ENCODE measurements at places on chromosomes 3 and 15.

GRCh38 chr3:186160691-186161243 lies 51.9 kb upstream of the ETV5 start:
- no peak for DNase-seq

GRCh38 chr15:48866141-48866563 lies 11.8 kb upstream of the EID1 start:
- no peak for DNase-seq

DNA sequence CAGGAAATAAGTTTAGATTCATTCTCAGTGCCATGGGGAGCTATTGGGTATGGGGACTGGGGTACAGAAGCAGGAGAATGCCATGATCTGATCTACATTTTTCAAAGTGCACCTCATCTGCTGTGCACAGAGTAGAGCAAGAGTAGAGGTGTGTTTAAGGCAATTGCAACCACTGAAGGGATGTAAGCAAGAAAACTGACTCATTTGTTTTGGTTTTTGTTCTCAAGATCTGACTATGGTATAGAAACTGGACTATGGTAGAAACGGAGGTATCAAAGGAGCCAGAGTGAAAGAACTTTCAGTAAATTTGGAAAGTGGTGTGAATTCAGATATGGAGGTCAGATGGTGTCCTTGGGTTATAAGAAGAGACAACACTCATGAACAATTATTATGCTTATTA lies 86.2 kb upstream of the CMSS1 start:
- DNase-seq, result no peak

DNA sequence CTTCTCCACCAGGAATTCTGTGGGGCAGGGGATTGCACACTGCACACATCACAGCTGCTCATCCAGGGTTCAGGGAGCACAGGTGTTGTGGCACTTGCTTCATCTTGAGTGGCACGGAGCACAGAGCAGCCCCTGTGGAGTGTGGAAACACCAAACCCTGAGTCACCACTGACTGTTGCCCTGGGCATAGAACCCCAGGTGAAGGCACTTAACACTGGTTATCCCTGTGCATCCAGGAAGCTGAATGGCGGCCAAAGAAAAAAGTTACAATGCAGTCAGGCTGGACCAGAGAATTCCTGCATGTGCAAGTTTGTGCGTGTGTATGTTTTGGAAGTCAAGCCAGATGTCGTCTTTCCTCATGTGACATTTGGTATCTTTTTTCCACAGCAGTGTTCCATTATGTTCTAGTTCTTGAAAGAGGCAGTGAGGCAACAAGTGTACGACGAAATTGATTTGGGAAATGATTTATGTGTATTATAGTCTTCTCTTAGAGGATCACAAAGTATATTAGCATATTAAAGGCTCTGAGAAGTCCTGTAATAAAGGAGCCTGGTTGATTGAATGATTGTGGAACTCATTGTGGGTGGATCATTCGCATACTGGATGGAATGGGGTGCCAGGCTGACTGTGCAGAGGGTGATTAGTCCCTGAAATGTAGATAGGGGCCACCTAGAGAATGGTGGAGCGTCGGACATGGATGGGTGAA lies 292.3 kb downstream of the TLE3 start:
- DNase-seq, result no peak

GRCh38 chr3:100270215-100270583 lies 9.4 kb downstream of the TBC1D23 start:
- DNase-seq, result no peak

DNA sequence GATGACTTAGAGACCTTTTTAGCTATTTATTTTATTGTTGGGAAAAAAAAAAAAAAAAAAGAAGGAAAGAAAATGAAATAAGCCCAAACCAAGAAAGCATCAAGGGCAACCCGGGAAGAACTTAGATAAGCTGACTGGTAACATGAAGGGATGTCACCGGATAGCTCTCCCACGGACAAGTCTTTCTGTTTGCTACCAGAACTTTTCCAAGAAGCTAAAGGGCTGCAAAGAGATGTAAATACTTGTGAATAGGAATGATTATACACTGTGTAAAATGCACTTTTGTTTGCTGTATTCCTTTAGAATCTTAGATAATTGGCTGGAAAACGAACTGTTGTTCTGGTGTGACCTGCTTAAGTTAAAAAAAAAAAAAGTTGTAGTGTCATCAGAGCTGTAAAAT lies 2.8 kb downstream of the FOXB1 start:
- DNase-seq, result no peak

DNA sequence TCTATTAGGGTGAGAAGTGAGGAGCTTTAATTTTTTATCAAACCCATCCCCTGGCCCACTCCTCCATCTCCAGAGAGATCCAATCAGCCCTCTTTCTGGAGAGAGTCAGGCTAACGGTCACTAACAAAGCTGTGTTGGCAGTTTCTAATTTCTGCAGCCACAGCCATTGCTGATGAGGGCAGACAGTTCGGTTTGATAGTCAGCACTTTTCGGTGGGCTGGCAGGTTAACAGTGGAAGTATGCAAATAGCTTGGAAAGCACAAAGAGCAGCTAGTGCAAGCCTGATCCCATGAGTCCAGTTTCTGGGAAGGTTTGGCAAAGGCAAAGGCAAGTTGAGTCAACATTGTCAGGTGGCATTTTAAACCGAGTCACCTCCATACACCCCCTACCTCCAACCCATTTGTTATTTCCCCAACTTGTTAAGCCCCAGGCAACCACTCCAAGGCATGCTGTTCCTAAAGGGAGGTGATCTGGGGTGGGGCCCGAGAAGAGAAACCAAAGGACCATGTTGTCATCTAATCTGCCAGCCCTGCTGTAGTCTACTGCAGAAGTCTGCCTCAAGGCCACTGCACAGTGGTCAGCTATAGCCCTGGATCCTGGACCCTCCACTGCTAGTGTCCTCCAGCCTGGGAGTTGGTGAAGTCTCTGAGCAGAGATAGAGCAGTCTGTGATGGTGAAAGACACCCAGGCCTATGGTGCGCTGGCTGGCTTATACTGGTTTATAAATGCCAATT lies 1.7 kb downstream of the CCR1 start:
- no peak for DNase-seq

- no peak for DNase-seq
Observed at GRCh38 chr3:42308651-42309050, 42.7 kb upstream of the CCK start.

DNA sequence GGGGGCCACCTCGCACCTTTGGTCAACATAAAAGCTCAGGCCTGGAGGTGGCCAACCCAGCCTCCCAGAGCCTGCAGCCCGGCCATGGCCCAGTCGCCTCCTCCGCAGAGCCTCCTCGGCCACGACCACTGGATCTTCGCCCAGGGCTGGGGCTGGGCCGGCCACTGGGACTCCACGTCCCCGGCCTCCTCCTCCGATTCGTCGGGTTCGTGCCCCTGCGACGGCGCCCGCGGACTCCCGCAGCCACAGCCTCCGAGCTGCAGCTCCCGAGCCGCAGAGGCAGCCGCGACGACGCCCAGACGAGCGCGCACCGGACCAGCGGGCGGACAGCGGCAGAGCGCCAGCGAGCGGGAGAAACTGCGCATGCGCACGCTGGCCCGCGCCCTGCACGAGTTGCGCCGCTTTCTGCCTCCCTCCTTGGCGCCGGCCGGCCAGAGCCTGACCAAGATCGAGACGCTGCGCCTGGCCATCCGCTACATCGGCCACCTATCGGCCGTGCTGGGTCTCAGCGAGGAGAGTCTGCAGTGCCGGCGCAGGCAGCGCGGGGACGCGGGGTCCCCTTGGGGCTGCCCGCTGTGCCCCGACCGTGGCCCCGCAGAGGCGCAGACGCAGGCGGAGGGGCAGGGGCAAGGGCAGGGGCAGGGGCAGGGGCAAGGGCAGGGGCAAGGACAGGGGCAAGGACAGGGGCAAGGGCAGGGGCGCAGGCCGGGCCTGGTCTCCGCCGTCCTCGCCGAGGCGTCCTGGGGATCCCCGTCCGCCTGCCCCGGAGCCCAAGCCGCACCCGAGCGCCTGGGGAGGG lies at the start of gene MESP2:
TSS of gene MESP2 (plus strand) at position 59 of the 799 bp plus-strand sequence. CDS start at position 85, 26 bp downstream.
- DNase-seq, result peak; percentile 60

- no peak for DNase-seq
Observed at GRCh38 chr15:83943849-83944404, 290.0 kb downstream of the ADAMTSL3 start.

DNA sequence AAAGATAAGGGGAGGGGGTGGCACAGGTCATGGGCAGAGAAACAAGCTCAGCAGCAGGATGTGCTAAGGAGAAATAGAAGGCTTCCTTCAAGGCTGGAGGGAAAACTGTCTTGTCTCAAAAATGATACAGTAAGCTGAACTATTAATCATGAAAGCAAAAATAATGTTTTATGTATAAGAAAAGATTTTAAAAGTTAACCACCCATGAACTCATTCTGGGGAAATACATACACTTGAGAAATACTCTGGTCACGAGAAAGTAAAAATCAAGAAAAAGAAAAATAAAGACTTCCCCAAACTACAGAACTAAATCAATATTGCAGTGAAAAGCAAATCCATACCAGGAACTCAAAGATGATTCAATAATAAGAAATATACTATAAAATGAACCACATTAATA lies 80.7 kb downstream of the KLF13 start:
- no peak for DNase-seq

DNA sequence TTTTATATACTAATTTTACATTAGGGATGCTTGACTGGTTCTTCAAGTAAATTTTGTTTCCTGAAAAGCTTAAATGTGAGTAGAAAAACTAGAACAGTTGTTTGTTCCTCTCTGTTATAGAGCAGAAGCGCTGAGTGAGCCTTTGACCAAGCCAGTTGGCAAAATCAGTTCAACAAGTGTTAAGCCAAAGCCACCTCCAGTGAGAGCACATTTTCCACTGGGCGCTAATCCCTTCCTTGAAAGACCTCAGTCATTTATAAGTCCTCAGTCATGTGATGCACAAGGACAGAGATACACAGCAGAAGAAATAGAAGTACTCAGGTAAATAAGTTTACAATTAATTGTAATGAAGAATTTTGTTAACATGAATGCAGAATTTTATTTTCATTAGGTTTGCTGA lies 14.6 kb downstream of the CAPN7 start:
- DNase-seq, result no peak

- no peak for DNase-seq
Observed at GRCh38 chr3:126699011-126699410, 5.0 kb upstream of the CHCHD6 start.

DNA sequence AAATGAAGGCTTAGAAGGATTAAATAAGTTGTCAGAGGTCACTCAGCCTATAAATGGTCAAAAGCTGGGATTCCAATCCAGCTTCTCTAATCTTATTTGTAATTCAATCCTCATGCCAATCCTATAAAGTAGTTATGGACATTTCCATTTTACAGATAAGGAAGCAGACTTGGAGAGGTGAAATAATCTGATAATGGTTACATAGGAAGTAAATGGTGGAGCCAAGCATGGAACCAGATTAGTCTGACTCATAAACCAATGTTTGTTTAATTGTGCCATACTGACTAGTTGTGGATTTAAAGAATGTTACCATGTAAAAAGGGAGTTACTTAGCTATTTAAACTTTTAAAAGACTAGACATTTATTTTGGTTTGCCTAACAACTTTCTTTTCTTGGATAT lies 59.7 kb downstream of the KCNAB1 start:
- DNase-seq, result no peak

GRCh38 chr3:21330293-21330692 lies 420.7 kb downstream of the ZNF385D start:
- no peak for DNase-seq

GRCh38 chr3:141375381-141376301 lies 7.3 kb downstream of the ZBTB38 start:
- no peak for DNase-seq

DNA sequence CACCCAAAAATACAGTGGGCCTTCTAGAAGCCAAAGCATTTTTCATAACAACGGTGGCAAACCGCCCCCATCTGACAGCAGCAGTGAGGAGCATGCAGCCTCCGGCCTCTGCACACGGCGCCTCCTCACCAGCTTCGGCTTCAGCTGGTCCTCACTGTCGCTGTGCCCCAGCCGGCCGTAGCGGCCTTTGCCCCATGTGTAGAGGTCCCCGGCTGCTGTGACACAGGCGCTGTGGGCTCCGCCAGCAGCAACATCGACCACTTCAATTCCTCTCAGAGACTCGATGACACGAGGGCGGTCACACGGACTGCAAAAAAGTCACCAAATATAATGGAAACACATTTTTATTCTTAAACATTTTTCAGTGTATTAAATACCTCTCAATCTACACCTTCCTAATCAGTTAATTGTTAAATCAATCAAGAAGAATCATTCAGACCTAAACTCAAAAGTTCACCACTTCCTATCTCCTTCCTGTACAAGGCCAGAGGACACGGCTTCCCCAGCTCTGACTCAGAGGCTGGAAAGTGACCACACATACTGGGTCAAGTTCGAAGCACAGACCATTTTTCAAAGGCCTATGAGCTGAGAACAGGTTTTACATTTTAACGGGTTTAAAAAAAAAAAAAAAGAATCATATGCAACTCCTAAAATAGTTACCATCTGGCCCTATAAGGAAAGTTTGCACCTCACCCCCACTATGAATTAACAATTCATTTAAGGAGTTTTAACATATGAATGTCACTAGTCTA lies 33.6 kb upstream of the OCA2 start:
- no peak for DNase-seq

DNA sequence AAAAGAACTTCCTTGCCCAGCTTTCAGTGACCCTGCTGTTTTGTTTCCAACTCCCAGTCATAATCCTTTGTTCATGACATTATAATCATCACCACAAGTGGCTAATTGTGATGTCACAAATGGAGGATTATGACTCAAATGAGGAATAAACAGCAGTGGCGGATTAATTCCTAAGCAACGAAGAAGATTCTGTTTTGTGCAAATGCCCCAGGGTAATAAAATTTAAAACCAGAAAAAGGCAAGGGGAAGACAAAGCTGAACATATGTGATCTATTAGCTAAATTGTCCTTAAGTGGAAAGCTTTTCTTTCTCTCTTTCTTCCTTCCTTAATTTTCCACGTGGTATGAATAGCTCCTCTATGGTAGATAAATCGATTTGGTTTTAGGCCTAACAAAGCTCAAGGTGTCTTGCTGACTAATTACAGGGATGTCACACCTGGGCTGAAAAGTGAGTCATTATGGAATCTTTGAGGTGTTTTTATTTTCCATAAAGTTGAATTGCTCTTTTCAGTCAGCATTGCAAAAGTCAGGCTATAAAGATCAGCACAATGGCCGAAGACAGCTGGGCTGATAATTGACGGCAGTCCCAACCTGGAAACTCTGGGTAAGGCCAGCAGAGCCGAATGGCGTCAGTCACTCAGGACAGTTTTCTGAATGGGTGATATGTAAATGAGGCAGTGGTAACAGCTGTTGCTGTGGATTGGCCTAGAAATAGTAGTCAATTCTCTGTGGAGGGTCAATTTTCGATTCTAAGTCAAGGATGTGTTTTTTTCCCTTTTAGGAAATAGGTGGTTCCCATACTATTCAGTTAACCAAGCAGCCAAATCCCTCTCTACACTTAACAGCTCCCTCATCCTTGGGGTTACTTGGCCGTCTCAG lies 121.5 kb downstream of the PTPRG start:
- DNase-seq, result no peak

GRCh38 chr15:65386376-65386775 lies 8.6 kb upstream of the IGDCC3 start:
- no peak for DNase-seq

GRCh38 chr3:68958932-68959331 lies 26.6 kb upstream of the TAFA4 start:
- no peak for DNase-seq

- no peak for DNase-seq
Observed at GRCh38 chr3:148477375-148477774, 220.3 kb upstream of the AGTR1 start.

Measured in activated T-cell treated with anti-CD3 and anti-CD28 coated beads for 48 hours (primary cell).